Stimulated activated CD4-positive, alpha-beta T cell treated with anti-CD3 and anti-CD28 coated beads, Interleukin-1b, Interleukin-23, amount 100 ng/mL, for 1 hour (primary cell): ENCODE measurements at places on chromosomes 3 and 15.
A peak's percentile ranks its signal among the peaks of the same experiment; 100 is the strongest.

- DNase-seq, result no peak
These were observed 17.8 kb downstream of the CEP19 start for GRCh38 chr3:196694202-196694638.

DNA sequence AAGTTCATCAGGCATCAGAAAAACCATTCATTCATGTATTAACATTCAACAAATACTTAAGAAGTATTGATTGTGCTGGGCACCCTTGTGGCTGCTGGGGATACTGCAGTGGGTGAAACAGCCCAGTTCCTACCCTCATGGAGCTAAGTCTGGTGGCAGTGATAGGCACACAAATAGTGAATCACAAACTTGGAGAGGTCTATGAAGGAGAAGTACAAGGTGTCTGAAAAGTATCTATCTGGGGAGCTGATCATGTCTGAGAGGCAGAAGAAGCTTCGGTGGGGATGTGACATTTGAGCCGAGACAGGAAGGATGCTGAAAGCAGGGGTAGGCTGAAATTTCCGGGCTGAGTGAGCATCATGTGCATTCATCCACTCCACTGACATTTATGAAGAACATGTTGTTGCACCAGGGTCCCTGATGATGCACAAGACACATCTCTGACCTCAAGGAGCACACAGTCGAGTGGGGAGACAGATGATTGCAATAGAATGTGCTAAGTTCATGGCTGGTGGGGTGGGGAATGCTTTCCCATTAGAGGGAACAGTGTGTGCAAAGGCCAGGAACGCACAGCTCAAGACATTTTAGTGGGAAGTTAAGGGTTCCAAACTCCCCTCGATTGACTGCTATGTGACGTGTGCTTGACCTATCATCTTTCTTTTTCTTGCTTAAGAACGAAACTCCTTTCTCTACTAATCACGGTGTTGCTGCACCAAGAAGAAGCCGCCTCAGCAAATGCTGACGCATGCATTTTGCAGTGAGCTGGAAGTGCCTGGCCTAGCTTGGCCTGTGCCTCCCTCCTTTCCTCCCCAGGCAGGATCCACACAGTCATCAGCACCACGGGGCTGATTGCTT, 309.1 kb upstream of the ICE2 start:
- no peak for DNase-seq

- no peak for DNase-seq
These were observed 5.9 kb downstream of the ZBTB20 start for GRCh38 chr3:115141033-115141757.

GRCh38 chr15:98983334-98983733, 24.3 kb downstream of the PGPEP1L start:
- DNase-seq, result no peak

- no peak for DNase-seq
These were observed 45.7 kb downstream of the EHHADH start for GRCh38 chr3:185207931-185208746.

DNA sequence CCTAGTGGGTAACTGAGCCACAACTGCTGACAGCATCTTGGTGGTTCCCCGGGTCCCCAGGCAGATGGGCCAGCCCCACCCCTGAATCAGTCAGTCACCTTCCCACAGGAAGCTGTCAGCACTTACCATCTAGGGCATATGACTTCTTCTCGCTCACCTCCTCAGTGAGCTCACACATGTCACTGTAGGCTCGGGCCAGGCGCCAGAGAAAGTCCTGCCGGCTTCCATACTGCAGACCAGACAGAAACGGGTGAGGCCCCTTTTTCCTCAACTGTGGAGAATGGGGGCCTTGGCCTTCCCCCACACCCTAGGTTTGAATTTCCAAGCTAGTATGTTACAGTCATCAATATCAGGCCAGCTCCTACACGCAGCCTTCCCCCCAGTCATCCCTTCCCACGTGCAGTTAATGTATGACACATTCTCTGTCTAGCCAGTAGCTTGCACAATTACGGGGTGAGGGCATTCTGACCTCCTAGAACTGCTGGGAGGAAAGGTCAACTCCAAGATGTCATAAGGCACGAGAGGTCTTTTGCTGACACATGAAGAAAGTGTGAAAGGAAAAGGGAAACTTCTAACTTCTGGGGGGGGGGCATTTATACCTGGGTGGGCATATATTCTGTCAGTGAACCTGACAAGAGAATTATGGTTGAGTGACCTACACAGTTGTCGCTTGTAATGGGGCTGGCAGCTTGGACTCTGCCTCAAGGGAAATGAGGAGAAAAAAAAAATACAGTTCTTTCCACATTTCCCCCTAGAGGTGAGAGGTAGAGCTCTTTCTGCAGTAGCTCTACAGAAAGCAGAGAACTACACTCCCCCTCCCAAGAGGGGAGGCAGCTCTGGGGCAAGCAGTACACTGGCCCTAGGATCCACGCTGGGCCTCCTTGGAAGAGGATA, 10.9 kb downstream of the RMDN3 start:
- DNase-seq, result peak; percentile 29
